ENCODE measurements at places on chromosomes 1 and 21.

DNA sequence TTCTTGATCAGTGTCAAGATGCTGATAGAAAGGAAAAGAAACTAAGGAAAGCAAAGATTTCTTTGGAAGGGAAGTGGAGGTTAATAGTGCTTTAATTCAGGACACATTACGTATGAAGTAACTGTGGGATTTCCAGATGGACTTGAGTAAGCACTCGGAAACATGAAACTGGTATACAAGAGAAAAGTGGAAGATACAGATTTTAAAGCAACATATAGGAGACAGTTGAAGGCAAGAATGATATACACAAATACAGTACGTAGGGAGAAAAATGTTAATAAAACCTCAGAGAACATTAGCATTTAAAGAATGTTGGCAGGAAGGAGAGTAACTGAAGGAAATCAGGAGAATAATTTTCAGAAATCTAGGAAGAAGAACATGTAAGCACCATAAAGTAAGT lies 730.9 kb upstream of the ADGRL2 start:
- DNase-seq = no peak

DNA sequence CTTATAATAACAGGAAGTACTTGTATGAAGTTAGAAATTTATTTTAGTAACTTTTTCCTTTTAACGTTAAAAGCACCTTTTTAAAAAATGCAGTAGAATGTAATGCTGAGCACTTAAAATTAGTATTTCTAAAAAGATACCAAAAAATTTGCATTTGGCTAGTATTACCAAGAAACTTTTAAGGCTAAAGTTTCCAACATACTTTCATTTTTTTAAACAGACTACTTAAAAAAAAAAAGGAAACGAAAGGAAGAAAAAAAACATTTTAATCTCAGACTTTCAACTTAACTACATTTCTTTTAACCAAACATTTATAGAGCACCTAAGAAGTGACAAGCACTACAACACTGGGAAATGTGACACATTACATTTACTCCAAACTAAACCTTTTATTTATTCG lies 2.8 kb downstream of the ARID4B start:
- DNase-seq = no peak

GRCh38 chr21:20110368-20110767 lies 887.8 kb upstream of the NCAM2 start:
- no peak for DNase-seq

DNA sequence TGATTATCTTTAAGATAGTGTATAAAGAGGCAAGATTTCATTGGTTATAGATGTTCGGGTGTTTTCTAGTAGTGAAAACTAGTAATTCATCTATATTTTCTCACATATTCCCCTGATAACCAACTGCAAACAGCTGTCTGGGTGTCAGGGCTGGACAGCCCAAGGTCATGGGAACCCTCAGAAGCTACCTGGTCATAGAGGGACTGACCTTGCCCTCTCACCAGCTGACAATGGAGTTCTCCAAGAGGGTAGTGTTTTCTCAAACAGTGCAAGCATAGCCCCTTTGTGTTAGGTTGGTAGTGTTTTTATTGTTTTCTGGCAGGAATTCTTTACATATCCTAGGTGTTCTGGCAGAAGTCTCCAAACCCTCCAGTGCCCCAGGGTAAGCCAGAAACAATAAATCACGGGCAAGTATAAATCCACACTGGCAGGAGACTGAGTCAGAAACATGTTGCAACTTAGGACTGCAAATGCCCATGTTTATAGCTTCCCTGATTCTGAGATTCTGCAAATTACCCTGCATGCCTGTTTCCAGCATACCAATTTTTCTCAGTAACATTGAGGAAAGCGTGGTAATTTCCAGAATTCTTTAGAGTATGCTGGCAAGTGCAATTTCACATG lies 82.8 kb upstream of the ATP1A1 start:
- DNase-seq = no peak

- peak; percentile 79 for DNase-seq
Observed at GRCh38 chr1:13593511-13594131, 10.0 kb downstream of the PDPN start.

All from fibroblast of the aortic adventitia (primary cell).